Panc1 (cell line): ENCODE measurements at places on chromosomes 5 and 9. TPM values are rescaled to one million over a fixed set of nuclear protein-coding genes. Genes with fewer than 3 reads are reported as not detected.

The GABRA6 gene
- not detected for total RNA-seq

The ECM2 gene
- total RNA-seq: not detected

The C5orf58 gene
- 0.15 TPM for total RNA-seq

The KCNMB1 gene
- not detected for total RNA-seq

The SPINK4 gene
- total RNA-seq: not detected

The SPATA31E1 gene
- not detected for total RNA-seq

The CCIN gene
- 0.13 TPM for total RNA-seq

The RARS1 gene
- 128 TPM for total RNA-seq

The FAM170A gene
- total RNA-seq: not detected

The MSX2 gene
- 8.5 TPM for total RNA-seq

The CLK4 gene
- 23.4 TPM for total RNA-seq

The PARP8 gene
- 20.2 TPM for total RNA-seq

The JAKMIP2 gene
- total RNA-seq: not detected

The SLC22A5 gene
- 9.5 TPM for total RNA-seq
